ENCODE measurements at places on chromosomes 16 and 17. TPM values are rescaled to one million over a fixed set of nuclear protein-coding genes. Genes with fewer than 3 reads are reported as not detected.
A peak's percentile ranks its signal among the peaks of the same experiment; 100 is the strongest.

DNA sequence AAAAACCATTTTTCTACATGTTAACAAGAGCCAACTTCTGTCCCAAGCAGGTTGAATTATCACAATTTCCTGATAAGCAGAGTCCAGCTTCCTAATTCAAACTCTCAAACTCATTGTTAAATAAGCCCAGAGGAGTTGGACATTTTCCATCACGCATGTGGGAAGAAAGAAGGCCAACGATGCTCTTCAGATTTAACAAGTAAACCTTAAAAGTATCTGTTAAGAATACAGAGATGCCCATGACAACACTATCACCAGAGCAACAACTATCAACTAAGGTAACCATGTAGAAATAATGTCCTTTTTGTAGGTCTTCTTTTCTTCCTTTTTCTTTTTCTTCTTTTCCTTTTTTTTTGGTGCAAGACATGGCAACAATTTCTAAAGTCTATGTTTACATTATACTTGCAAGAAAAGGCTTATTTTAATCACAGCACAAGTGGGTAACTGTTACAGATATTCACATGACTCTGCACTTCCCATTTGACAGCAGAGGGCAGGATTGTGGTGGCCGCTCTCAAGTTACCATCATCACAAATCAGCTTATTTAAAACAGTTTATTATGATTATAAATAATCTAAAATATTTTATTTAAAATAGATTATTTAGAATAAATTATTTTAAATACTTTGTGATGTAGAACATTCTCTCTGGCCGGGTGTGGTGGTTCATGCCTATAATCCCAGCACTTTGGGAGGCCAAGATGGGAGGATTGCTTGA lies 35.7 kb upstream of the DHRS7B start:
- no peak for DNase-seq

The ITGB4 gene
- 5.2 TPM for total RNA-seq

DNA sequence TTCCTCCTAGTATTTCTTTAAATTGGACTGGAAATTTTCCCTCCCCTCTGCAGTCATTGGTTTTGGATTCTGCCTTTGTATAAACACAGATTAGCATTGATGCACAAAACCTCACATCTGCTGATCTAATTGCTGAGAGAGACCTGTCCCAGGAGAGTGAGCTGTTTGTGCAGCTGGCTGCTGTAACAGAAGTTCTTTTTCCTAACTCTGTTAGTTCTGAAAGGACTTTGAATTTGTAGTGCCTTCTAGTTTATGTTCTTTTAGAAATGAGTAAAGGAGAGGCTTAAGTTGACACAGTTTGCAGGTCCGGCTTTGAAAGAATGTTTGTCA lies 45.2 kb upstream of the KPNB1 start:
- no peak for DNase-seq

DNA sequence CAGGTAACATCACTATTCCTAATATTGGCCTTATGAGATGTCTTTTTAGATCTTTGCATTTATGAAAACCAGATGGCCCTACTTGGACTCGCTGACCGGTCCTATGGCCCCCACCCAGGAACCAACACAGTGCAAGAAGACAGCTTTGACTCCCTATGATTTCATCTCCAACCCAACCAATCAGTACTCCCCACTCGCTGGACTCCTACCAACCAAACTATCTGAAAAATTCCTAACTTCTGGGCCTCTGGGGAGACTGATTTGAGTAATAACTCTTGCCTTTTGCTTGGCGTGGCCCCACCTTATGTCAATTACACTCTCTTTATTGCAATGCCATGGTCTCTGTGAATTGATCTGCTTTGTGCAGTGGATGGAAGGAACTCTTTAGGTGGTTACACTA lies 828.9 kb downstream of the CDH11 start:
- no peak for DNase-seq

The CD300A gene
- not detected for total RNA-seq

GRCh38 chr17:67712375-67712774 lies 5.4 kb upstream of the NOL11 start:
- no peak for DNase-seq

DNA sequence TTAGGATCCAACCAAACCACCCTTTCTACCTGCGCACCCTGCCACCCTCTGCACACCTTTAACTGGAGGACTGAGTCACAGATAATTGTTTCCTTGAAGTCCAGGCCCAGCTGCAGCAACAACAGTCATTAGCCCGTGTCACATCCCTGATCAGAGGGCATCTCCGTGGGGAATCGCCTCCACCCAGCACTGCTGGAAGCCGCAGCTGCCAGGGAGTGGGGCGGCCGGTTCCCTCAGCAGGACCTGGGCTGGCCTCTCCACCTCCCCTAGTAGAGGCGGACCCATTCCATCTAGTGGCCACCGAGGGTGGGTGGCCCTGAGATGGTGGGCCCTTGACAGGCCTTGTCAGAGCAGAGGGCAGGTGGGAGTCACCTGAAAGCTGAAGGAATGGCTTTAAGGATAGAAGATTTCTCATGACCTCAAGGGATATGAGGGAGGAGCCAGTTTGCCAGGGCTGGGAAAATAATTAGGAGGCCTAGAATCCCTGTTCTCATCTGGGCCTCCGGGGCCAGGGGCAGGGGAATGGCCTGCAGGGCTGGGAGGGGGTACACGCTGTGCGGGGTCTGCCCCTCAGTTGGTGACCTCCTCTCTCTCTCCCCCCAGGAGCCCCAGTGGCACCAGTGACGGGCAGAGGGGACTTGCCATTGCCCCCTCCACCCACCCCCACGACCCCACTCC lies 6.2 kb downstream of the PRSS53 start:
- DNase-seq, result no peak

DNA sequence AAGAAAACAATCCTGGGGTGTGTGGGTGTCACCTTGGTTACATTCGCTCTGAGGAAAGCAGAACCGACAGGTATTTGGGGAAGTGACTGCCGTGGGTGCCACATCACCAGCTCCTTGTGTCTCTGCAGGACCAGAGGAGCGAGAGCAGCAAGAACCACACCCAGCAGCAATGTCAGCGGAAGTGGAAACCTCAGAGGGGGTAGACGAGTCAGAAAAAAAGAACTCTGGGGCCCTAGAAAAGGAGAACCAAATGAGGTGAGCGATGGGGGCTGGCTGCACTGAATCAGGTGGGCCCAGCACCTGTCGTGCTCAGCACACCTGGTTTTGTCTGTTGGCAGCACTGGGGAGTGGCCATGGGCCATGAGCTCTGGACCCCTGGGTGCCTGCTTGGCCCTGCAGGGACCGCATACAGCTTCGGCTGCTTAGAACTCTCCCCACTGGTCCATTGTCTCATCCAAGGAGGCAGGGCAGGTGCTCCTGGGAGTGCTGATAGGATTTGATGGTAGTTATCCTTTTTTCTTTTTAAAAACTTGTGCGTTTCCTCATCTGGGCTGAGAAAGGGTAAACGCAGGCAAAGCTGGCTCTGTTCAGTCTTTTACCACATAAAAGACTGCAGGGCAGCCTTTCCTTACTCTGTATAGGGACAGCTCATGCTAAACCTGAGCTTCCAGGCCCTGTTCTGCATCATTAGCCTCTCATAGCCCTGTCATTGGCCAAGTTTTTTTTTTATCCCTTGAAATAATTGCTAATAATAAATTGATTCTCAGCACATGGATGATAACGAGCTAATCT lies 29.4 kb downstream of the HMOX2 start:
- no peak for DNase-seq

The KRTAP4-5 gene
- not detected for total RNA-seq

The MYH8 gene
- not detected for total RNA-seq

GRCh38 chr16:68993885-68994284 lies 111.6 kb upstream of the HAS3 start:
- no peak for DNase-seq

DNA sequence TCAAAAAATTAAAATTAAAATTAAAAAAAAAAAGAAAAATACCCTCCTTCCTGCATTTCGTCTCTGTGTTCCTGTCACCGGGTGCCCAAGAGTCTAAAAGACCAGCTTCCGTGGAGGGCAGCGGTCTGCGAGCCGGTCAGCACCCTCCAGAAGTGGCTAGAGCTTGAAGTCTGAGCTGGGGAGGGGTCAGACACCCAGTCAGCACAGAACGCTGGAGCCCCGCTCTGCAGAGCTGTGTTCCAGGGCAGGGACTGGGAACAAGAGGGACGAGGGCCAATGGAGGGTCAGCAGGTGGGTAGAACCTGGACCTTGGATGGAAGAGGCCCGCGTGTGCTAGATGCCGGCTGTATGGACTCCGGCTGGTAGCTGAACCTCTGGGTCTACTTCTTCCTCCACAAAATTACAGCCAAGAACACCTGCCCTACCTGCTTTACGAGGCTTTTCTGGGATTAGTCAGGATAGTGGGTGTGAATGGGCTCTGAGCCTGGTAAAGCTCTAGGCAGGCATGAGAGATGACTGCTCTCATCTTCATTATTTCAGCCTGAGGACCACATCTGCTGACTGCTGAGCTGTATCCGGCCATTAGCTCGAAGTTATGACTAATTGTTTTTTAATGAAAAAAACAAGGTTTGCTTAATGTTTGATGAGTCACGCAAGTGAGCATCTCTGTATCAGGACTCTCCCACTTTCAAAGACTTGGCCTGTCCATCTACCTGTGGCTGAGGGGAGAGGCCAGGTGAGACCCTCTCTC lies 5.9 kb downstream of the TRPV1 start:
- DNase-seq, result no peak

- DNase-seq, result no peak
These were observed 1.8 kb upstream of the RBFOX3 start for GRCh38 chr17:79612468-79613194.

The NDUFB10 gene
- total RNA-seq, result 131 TPM

DNA sequence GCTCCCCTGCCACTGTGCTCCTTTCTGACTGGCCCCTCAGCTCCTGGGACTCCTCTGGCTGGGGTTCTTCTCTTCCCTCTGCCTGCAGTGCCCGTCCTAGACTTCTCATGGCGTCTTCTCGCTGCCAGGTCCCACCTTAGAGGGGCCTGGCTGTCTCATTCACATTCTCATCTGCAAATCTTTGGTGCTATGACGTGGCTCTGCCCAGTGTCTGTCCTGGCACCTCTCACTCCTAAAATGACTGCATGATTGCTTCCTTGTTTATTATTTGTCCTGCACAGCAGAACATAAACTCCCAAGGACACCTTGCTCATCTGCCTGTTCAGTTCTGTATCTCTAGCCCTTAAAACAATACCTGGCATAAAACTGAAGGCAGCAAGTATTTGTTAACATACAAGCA lies 18.5 kb upstream of the ALDH3A2 start:
- no peak for DNase-seq

The CCL14 gene
- total RNA-seq, result not detected

DNA sequence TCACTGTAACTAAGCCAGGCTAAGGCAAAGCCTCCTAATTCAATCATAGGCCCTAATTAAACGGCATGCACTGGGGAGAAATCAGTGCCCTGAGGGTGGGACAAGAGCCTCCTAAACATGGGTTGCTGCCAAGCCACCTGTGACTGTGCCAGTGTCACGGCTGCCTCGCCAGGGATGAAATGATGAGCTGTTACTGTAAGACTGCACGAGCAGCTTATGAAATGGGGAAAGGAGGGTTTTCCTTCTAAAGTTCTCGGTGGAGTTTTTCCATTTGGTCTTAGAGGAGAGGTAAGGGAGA lies 12.7 kb downstream of the TMEM11 start:
- DNase-seq, result no peak

GRCh38 chr17:58536542-58536941 lies 22.1 kb upstream of the MTMR4 start:
- no peak for DNase-seq

DNA sequence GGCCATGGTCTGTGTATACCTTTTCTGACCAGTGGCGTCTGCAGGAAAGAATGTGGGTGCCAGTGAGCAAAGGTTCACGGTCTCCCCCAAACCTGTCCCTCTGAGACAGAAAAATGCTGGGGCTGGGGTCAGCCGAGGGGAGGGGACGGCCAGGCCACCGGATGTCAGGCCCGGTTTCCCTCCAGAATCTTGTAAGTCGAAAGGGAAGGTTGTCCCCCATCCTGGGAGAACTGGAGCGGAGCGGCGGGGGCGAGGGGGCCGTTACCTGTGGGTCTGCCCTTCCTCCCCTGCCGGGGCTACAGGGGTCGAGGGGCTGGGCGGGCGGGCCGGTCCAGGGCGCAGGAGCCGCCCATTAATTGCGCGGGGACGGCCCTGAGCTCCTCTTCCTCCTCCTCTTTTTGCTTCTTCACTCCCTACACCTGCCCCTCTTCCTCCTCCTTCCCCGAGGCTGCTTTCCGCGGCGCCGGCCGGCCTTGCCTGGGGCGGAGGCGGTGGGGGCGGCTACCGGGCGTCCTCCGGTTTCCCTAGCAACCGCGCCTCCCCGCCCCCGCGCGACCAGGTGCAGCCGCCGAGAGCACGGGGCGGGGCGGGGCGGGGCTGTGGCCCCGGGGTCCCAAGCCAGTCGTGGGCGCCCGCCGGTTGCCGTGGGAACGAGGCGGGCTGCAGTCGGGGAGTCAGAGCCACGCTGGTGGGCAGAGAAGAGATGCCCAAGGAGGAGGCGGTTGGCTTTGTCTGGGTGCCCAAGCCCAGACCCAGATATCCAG lies at the start of gene MARCHF10:
TSS of gene MARCHF10 (minus strand) at position 503 of the 764 bp plus-strand sequence. CDS start 6,579 bp downstream, outside the sequence.
- no peak for DNase-seq

The OTOP3 gene
- total RNA-seq, result not detected

DNA sequence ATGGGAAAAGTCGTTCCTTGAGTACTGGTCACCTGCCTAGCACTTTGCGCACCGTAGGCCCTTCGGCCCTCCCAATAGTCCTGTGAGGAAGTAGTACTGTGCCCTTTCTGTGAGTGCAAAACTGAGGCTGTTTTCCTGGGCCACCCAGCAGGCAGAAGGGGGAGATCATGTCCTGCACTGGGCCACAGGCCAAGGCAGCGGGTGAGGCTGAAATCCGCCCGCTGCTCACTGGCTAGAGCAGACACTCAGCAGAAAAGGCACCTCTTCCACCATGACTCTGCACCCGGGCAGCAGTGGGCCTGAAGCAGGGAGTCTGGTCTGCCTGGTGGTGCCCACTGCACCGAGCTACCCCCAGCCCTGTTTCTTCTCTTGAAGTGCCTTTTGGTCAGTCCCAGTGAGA lies 20.2 kb downstream of the METTL22 start:
- peak; percentile 38 for DNase-seq

- no peak for DNase-seq
These were observed 83.9 kb upstream of the IRX5 start for GRCh38 chr16:54846766-54847165.

DNA sequence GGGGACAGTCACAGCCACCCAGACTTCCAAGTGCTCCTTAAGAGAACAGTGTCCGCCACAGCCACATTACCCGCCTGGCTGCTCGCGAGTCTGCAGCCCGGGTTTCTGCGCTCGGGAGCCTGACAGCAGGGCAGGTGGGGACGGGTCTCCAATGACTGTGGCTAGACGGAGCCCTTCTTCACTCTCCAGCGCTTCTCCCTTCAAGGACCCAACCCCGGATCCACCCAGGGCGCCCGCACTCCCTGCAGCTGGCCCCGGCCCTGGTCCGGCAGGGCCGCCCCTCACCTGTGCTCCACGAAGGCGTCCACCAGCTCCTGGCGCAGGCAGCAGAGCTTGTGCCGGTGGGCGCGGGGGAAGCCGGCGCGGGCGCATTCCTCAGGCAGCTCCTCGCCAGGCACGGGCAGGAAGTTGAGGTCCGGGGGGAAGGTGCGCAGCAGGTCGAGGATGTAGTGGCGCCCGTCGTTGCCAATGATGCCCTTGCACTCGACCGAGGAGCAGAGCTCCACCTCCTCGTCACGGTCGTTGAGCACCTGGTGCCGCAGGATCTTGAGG lies 13.9 kb downstream of the CLUH start:
- peak; percentile 90 for DNase-seq

Measured in chondrocyte (in vitro differentiated cells).